ENCODE measurements at places on chromosomes 6 and 20.
A peak's percentile ranks its signal among the peaks of the same experiment; 100 is the strongest.

GRCh38 chr6:56005426-56005825 lies 130.0 kb upstream of the BMP5 start:
- no peak for DNase-seq

DNA sequence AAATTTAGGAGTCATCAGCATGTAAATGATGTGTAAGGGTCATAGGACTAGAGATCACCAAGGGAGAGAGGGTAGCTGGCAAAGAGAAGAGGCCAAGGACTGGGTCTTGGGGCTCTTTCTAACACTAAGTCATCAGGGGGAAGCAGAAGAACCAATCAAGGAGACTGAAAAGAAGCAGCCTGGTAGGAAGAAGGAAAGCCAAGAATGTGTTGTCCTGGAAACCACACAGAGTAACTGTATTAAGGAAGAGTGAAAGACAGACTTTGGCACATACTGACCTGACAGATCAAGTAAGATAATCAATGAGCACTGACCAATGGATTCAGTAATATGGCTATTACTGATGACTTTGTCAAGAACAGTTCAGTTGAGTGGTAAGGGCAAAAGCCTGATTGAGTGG lies 42.3 kb upstream of the LAMA4 start:
- no peak for DNase-seq

GRCh38 chr6:106120006-106120405 lies 33.9 kb downstream of the PRDM1 start:
- no peak for DNase-seq

- no peak for DNase-seq
Observed at GRCh38 chr6:12185081-12185673, 105.0 kb upstream of the EDN1 start.

DNA sequence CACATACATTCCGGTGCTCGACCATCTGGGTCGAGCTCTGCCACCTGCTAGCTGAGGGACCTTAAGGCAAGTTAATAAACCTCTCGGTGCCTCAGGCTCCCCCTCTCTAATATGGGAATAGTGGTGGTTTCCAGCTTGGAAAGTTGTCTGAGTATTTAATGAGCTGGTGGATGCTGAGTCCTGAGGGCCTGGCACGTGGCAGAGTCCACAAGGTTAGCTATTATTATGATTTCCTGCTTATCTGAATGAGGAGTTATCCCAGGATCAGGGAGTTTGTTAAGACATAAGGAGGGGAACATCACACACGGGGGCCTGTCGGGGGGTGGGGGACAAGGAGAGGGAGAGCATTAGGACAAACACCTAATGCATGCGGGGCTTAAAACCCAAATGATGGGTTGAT lies 80.1 kb upstream of the SLC22A23 start:
- no peak for DNase-seq

- no peak for DNase-seq
Observed at GRCh38 chr20:25686081-25687067, 10.3 kb downstream of the ZNF337 start.

DNA sequence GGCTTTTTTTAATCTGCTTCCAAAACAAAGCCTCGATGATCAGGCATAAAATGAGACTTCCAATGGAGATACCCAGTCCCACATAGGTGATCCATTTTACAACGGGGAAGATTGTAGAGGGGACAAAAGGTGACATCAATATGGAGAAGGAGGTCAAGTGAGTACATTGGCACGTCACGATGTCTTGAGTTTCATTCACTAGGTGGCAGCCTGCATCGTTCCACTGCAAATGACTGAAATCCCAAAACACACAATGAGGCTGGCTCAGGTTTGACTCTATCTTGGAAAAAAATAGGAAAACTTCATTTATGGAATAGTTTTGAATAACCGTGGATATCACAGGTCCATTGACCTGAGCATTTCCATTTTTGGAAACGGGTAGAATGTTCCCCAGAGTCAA lies 32.5 kb downstream of the ADGRF1 start:
- DNase-seq = no peak

DNA sequence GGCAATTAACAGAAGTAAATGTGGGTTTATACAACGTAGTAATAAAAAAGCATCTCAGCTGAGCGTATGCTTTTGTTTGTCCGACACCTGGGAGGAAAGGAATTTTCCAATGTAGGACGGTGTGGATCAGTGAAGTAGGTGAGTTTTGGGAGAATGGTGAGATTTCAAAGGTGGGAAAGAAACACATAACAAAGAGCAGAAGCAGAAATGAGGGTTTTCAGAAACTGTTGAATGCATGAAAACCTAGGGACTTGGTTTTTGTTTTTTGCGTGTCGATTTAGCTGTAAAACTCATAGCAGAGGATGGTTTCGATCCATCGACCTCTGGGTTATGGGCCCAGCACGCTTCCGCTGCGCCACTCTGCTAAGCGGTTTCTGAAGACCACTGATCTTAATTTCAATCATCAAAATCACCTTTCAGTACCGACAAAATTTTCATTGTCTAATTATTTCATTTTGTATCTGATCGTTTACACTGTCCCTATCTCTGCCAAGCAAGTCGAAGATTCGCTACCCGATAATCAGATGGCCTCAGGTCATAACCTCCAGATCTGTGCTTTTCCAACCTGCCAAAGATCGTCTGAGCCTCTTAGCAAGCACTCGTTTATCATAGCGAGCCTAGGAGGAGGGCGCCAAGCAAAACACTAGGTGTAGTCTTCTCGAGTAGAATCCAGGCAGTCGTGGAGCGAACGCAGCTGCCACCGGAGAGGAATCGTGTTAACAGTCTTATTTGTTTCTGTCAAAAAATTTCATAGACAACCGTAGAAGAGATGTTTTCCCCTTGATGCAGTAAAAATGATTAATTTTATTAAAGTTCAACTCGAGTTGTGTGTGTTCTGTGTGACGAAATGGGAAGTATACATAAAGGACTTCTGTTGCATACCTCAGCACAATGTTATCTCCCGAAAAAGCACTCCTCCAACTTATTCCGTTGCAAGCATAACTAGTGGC lies 20.9 kb upstream of the POM121L2 start:
- DNase-seq = peak; percentile 68

DNA sequence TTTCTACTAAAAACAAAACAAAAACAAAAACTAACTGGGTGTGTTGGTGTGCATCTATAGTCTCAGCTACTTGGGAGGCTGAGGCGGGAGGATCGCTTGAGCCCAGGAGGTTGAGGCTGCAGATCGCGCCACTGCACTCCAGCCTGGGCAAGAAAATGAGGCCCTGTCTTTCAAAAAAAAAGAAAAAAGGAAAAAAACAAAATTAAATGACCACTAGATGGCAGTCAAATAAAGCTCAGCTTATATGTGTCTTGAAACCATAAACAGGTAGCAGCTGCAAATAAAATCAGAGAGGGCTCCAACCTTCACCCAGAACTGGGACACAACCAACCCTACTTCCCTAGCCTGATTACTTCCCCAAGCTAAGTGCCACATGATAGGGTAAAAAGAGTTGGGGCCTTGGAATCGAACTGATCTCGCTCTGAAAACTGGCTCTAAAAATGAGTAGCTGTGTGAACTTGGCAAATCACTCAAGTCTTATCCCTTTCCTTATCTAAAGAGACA lies 67.1 kb upstream of the ADGRF4 start:
- peak; percentile 11 for DNase-seq

GRCh38 chr6:67757465-67758033 lies 877.5 kb upstream of the ADGRB3 start:
- DNase-seq = no peak

DNA sequence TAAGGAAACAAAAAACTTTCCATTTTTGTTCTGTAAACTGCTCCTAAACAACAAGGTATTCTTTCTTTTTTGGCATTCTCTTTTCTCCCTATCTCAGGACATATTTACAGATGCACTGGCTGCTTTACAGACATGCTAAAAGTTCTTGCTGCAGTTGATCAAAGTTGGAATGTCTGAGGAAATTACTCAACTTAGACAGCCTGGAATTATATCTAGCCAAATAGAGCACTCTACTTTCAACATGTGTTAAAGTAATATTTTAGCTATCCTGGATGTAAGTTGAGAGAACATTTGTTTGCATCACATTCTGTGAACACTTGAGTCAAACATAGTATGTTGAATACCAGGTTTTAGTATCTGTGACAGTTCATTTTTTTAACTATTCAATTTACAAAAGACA lies 24.8 kb downstream of the TASP1 start:
- DNase-seq = no peak

- no peak for DNase-seq
Observed at GRCh38 chr6:54431466-54431865, 123.2 kb downstream of the TINAG start.

GRCh38 chr6:83292900-83293843 lies 100.0 kb downstream of the RWDD2A start:
- no peak for DNase-seq

GRCh38 chr6:82584194-82584695 lies 220.6 kb downstream of the TPBG start:
- DNase-seq = no peak

GRCh38 chr6:24581084-24581669 lies 64.8 kb downstream of the KIAA0319 start:
- DNase-seq = peak; percentile 69

DNA sequence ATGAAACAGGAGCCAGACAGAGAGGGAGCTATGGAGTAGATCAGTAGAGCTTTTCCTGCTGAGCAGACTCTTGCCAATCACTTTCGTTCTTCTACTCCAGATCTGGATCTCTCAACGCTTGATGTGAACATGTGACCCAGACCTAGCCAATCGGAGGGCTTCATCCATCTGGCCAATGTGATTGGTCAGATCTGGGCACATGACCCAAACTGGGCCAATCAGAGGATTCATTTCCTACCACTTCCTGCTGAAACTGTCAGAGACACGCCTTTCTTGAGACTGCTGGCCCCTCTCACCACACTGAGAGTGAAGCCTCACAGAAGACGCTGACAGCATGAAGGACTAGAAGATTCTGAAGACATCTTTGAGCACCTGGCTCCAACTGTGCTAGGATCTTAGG lies 44.2 kb upstream of the ZMYND8 start:
- DNase-seq = no peak

Data from brain microvascular endothelial cell (primary cell).